Suppressor macrophage treated with lipopolysaccharide for 1 hour (primary cell): ENCODE measurements at places on chromosomes 4 and X.

GRCh38 chrX:19350941-19351384 lies 7.2 kb downstream of the PDHA1 start:
- DNase-seq = peak; percentile 76

GRCh38 chrX:128816919-128817318 lies 706.4 kb downstream of the SMARCA1 start:
- DNase-seq = peak; percentile 7

DNA sequence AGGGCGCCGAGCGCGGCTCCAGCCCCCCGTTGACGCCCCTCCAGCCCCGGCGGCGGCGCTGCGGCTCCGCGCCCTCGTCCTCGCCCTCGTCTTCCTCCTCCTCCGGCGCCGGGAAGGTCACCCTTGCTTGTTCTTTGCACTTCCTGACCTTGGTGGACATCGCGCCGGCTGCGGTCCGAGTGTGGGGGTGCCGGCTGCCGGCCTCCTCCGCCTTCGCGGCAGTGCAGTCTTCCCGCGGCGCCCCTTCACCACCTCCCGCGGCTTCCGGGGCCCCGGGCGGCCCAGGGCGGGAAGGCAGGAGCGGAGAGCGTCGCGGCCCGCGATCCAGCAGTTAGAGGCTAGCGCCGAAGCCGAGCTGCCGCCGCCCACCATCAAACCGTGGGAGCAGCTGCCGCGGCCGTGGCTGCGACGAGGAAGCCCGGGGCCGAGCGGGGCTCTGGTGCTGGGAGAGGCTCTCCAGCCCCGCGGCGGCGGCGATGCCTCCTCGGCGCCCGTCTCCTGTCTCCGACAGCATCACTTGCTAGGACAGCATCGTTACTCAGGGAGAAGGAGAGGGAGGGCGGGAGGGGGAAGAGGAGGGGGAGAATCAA lies at the start of gene TRPC3:
Gene TRPC3, minus strand, starts transcription at position 540 of the 590 bp plus-strand sequence. Its CDS starts 380 bp downstream, at position 160.
- DNase-seq = peak; percentile 31

- no peak for DNase-seq
Observed at GRCh38 chr4:33161202-33161601, 2441.0 kb downstream of the PCDH7 start.

GRCh38 chr4:83618991-83619645 lies 83.2 kb downstream of the GPAT3 start:
- DNase-seq = peak; percentile 56

DNA sequence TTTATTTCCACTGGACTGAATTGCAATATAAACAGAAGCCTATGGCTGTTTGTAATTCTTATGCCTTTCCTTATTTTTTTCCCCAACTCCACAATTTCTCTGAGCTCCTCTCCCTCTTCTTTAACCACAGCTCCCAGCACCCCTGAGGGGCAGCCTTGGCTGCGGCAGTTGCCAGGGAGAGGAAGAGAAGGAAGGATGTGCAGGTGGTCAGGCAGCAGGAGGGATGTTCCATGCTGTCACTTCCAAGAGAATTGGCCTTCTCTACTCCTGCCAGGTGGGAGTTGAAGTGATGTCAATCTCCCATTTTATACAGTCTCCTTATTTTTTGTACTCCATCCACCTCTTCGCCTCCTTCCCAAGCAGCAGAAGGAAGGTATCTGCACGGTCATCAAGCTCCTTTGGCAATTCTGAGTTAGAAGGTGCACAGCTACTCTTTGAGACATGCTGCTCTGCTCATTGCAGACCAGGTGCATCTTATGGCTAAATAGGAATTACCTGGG lies 343.3 kb upstream of the RPS6KA3 start:
- DNase-seq = no peak

DNA sequence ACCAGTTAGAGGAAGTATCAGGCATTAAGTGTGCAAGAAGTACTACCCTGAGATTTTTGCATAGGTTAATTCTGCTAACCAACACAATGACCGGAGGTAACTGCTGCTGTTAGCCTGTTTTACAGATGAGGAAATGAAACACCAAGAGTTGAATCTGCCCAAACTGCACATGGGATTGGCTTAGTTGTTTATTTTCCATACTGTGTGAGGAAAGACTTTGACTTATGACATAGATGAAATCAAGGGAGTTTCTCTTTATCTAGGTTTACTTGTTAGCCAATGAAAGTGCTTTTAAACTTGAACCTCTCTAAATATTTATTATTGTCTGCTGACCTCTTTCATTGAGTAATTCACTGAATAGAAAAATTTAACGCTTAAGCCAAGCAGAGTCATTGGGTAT lies 10.3 kb downstream of the GUCY1B1 start:
- peak; percentile 54 for DNase-seq

- DNase-seq = no peak
Observed at GRCh38 chrX:145773006-145773405, 44.6 kb upstream of the SLITRK2 start.

GRCh38 chrX:21658746-21659145 lies 616 bp upstream of the KLHL34 start:
- no peak for DNase-seq

DNA sequence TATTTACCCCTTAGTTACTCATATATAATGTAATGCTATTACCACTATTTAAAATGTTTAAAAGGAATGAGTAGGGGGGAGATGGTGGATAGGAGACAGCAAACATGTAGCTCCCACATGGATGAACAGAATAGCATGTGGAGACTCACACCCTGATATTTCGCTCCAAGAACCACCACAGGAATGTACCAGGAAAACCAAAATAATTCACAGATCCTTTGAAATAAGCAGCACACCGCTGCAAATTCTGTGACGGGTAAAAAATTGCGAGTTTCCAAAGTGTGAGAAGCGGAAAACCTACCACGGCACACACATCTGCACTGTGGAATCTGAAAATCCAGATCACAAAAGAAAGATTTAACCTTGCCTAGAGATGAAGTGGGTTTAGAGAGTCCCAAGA lies 428.2 kb downstream of the TLL1 start:
- DNase-seq = no peak

DNA sequence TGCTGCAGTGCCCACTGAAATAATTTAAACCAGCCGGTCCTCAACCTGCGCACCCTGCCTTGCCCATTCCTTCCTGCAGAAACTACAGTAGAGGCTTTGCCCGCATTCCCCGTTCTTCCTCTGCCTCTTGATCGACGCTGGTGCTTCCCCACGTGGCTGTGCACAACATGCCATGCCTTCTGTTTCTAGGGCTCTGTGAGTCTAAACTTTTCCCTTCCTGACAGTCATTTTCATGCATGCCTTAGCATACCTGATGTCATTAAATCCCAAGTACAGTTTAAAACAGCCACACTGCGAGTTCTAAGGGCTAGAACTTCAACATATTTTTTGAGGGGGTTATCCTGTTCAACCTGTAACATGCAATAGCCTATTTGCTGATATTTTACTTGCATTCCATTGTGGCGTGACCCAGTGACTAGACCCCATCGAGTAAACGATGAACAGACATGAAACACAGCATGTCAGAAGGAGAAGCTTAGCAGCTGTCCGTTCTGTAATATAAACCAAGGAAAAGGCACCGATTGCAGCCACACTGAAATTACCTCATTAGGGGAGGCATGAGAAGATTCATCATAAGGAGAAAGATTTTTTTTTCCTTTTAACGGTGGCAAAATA lies 232.5 kb downstream of the ARHGAP10 start:
- DNase-seq = no peak

GRCh38 chr4:23333946-23334878 lies 555.6 kb downstream of the PPARGC1A start:
- DNase-seq = peak; percentile 79

DNA sequence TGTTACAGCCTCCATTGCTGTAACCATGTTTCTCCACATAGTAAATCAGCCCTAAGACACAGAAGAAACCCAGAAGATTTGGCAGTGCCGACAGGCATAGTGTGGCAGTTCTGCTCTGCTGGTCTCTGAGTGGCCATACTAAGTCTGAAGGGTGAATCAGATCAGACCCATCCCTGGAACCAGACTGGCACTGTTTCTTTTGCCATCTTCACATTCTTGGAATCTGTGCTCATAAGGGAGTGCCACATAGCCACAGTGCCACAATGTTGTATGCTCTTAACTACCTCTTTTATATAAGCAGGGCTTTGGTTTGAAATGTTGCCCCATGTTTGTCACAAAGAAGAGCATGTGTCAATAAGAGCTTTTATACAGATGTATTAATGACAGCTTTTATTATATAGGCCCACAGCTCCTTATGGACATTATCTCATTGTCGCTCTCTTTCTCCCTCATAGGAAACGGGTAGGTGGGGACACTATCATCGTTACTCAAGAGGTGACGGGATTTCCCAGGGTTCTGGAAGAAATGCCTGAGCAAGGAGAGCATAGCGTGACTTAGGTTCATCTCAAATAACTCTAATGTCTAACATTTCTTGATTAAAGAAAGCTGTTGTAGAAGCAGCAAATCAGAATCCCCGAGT lies 128.2 kb downstream of the CBR4 start:
- DNase-seq = peak; percentile 60

DNA sequence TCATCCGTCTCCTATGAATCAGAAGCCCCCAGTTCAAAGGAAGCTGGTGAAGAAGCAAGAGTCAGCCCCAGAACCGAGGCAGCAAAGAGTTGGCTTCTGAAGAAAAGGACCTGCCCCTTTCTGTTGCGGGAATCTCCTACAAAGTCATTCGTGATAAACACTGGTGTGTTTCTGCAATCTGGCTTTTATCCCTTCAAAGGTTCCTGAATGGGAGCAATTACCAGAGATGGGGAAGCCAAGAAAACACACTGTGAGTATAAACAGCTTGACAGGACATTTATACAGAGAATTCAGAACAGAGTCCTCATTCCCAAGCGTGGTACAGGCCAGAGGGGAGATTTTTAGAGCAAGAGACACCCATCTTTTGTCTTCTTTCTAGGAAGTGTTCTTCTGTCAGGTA lies 226.8 kb upstream of the LNX1 start:
- DNase-seq = no peak

- DNase-seq = no peak
Observed at GRCh38 chr4:23070848-23071570, 378.3 kb downstream of the GBA3 start.

DNA sequence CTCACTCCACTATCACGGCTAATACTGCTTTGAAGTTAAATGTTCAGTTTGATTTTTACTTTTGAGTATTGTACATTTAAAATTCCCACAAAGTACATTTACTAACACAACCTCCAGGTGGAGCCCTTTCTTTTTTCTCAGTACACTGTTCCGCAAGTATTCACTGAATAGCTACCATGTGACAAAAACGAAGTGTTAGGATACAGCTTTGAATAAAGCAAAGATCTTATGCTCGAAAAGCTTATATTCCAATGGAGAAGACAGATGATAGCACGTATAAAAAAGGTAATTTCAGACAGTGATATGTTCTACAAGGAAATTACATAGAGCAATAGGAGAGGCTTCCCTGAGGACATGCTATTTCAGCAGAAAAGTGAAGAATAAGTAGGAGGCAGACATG lies 60.7 kb upstream of the ABCG2 start:
- peak; percentile 84 for DNase-seq
